Breast epithelium (tissue), 4 donors: ENCODE measurements at places on chromosomes 16 and 17. TPM values are rescaled to one million over a fixed set of nuclear protein-coding genes. Genes with fewer than 3 reads are reported as not detected.
A peak's percentile ranks its signal among the peaks of the same experiment; 100 is the strongest.

The MRPS7 gene
- total RNA-seq, result 46.5 TPM

DNA sequence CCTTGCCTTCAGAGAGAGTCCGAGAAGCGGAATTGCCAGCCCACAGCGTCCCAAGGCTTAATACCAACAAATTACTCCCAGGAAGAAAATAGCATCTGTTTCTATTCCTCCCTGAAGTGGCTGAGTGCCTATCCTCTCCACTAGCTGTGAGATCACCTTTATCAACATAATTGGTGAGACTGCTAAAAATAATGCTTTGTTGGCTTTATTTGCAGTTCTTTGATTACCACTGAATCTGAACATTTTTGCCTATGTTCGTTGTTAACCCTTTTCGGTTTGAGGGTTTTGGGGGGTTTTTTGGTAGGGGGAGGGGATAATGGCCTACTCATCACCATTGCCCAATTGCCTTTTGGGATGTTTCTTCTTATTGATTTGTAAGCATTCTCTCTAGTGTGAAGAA lies 31.0 kb downstream of the MMP15 start:
- DNase-seq, result no peak

DNA sequence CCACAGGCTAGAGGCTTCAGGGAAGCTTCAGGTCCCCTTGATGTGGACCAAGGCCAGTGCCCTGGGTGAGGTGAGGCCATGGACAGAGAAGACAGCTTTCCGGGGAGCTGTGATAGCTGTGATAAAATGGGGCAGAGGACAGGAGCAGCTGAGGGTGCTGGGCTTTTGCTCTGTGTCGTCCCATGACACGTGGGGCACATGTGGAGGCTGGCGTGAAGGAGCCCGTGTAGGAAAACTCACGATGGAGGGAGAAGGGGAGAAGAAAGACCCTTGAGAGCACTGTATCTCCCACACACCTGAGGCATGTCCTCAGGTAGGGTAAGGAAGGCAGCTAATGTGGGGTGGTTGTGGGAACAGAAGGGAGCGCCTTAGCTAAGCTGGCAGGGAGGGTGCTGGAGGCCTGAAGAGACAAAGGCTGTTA lies 21.3 kb downstream of the B9D1 start:
- peak; percentile 28 for DNase-seq

DNA sequence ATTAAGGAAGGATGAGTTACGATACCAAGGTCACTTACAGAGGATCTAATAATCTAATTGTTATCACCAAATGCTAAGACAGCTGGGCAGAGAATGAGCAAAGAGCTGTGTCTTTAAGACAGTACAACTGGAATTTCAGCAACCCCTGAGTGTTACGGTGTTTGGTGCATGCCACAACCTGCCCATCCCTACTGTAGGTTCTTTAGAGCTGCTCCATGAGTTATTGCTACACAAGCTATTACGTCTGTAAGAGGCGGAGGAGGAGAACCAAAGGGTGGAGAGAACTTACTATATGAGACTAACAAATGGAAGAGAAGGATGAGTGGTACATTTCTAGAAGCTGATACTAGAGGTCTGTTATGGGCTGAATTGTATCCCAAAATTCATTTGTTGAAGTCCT lies 14.2 kb upstream of the C17orf78 start:
- DNase-seq, result no peak
